ENCODE measurements at places on chromosomes 13 and 19.

GRCh38 chr19:11225172-11225571 lies 14.2 kb upstream of the ANGPTL8 start:
- no peak for DNase-seq

DNA sequence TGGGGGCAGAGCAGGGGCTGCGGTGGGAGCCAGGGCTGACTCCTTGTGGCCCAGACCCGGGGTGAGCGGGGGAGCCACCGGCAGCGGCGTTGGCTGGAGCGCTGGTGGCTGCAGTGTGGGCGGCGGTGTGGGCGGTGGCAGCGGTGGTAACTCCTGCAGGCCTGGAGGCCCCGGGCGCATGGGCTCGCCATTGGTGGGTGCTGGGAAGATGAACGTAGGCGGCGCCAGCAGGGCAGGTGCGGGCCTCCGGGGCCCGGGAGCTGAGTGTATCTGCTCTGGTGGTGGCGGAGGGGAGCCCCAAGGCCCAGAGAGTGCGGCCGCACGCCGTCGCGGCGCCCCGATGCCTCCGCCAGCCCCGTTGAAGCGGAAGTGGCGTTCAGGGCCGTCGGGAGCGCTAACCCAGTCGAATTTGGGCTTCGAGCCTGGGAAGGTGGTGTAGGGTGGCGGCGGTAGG lies 2.0 kb downstream of the GGN start:
- DNase-seq: no peak

DNA sequence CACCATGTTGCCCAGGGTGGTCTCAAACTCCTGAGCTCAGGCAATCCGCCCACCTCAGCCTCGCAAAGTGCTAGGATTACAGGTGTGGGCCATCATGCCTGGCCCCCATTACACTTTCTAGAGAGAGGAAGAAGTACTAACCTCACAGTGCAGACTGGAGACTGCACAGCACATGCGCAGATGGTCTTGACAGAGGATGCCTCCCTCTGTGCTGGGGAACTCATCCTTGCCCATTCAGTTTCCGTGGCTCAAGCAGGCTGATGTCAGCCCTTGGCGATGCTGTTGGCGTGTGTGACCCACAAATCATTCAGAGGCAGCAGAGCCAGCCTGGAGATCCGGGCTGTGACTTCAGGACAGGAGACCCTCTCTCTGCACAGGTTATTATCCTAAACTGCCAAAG lies 14.6 kb upstream of the FFAR2 start:
- DNase-seq: no peak

DNA sequence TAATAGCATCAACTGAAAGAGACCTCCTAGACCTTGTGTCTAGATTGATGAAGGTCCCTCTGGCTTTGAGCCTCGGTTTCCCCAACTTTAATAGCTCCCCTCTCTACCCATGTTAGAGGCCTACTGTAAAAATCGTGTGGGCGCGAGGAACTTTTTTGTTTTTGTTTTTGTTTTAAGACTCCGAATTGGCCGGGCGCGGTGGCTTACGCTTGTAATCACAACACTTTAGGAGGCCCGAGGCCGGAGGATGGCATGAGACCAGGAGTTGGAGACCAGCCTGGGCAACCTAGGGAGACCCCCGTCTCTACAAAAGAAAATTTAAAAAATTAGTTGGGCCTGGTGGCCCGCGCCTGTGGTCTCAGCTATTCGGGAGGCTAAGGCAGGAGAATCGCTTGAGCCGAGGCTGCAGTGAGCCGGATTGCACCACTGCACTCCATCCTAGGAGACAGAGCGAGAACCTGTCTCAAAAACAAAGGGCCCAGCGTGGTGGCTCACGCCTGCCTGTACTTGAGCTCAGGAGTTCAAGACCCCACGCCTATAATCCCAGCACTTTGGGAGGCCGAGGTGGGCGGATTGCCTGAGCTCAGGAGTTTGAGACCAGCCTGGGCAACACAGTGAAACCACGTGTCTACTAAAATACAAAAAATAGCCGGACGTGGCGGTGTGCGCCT lies 858 bp upstream of the PPP6R1 start:
- DNase-seq: no peak

- no peak for DNase-seq
Measured at GRCh38 chr13:80379245-80379644, 38.3 kb upstream of the SPRY2 start.

- no peak for DNase-seq
Measured at GRCh38 chr19:5691822-5692722, 2.0 kb downstream of the RPL36 start.

GRCh38 chr19:30450835-30451321 lies 78.7 kb downstream of the ZNF536 start:
- no peak for DNase-seq

- DNase-seq: no peak
Measured at GRCh38 chr13:51715613-51716012, 88.3 kb downstream of the DHRS12 start.

GRCh38 chr19:9296336-9296735 lies 13.3 kb downstream of the ZNF699 start:
- DNase-seq: no peak

DNA sequence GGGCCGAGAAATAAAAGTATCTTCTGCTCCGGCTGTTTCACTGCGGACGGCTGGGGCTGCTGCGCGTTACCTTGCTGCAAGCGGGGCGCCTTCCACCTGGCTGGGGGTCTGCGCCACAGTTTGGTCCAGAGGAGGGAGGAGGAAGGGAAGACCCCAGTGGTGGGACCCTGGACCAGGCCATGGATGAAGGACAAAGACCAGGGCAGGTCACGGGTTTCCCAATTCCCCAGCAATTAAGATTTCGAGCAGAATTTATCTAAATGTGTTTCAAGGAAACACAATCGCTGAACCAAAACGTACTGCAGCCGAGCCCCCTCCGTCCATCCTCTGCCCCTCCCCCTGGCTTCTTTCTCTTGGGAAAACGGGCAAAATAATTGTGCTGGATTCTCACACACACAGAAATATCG lies 2.9 kb downstream of the SOX1 start:
- DNase-seq: no peak

- DNase-seq: no peak
Measured at GRCh38 chr13:48645845-48646244, 7.9 kb upstream of the CYSLTR2 start.

GRCh38 chr13:73303851-73304250 lies 245.0 kb downstream of the KLF5 start:
- no peak for DNase-seq

DNA sequence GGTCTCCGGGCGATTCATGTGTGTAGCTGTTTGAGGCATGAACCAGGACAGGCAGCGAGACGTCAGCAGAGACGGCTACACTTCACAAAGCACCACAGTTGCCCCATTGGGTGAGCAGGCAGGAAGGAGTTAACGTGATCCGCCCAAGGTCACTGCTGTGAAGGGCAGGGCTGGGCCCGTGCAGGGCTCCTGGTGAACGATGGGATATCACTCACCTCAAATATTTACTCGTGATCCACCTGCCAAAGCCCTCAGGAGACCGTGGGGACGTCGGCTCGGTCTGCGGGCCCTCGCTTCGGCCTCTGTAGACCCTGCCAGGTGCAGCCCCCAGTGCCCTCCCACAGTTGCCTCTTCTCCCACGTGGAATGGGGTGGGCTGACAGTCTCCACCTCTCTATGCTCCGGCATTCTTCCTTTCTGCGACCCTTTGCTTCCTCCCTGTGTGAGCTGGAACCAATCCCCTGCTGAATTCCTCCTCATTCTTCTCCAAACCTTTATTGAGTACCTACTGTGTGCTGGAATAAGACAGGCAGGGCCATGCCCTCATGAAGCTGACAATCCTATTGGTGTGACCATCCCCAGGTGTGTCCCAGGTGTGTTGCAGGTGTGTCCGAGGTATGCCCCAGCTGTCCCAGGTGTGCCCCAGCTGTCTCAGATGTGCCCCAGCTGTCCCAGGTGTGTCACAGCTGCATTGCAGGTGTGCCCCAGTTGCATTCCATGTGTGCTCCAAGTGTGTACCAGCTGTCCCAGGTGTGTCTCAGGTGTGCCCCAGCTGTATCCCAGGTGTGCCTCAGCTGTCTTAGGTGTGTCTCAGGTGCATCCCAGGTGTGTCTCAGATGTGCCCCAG lies 2.0 kb upstream of the GRK1 start:
- no peak for DNase-seq

DNA sequence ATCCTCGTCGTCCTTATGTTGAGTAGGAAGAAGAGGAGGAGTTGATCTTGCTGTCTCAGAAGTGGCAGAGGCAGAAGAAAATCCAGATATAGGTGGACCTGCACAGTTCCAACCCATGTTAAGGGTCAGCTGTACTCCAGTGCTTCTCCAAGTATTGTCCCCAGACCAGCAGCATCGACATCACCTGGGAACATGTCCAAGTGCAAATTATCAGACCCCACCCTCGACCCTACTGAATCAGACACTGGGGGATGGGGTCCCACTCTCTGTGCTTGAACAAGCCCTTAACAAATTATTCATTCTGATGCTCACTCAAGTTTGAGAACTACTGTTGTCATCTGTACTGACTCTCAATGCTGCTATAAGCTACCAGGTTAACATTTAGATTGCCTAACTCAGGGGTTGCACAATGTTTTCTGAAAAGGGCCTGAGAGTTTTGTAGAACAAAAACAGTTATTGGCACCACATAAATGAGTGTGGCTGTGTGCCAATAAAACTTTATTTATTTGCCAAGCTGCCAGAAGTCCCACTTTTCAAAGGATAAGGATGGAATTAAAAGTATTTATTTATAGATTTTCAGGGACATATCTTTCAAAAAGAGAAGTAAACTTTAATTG lies 226.7 kb upstream of the IPO5 start:
- DNase-seq: no peak

- DNase-seq: no peak
Measured at GRCh38 chr13:99261059-99261458, 2.9 kb upstream of the GPR18 start.

DNA sequence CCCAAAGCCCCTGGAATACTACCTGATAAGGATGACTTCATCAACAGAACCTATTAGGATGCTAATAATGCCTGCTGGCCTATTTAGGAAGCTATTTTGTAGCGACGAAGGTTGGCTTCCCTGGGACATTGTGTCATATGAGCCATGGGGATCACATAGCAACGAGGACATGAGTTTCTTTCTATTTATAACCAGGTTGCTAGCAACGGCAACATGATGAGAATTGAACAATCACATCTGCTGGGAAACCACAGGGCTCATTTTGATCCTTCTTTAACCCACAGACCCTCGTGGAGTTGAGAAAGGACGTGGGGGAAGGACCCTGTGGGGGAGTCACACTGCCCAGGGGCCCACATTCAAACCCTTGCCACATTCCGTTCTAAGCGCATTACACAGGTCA lies 172.2 kb downstream of the COL4A1 start:
- DNase-seq: no peak

DNA sequence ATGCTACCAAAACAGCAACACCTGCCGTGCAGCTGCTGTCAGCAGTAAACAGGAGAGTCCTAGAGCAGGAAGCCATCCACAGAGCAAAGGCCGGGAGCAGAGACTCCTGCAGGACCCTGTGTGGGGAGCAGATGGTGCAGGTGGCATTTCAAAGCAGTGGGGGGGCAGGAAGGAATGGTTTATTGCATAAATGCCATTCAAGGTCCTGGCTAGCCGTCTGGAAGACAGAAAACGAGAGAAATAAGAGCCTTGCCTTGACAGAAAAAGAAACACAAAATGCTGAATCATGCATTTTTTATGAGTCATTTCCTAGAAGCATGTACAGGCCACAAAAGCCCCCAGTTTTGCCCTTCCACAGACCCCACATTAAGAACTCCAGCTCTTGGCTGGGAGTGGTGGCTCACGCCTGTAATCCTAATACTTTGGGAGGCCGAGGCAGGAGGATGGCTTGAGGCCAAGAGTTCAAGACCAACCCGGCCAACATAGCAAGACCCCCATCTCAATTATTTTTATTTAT lies 5.4 kb downstream of the RSPH6A start:
- DNase-seq: no peak

GRCh38 chr19:51521781-51522180 lies 9.7 kb downstream of the SIGLEC6 start:
- DNase-seq: no peak

- peak; percentile 25 for DNase-seq
Measured at GRCh38 chr13:113297370-113298042, 467 bp downstream of the LAMP1 start.

DNA sequence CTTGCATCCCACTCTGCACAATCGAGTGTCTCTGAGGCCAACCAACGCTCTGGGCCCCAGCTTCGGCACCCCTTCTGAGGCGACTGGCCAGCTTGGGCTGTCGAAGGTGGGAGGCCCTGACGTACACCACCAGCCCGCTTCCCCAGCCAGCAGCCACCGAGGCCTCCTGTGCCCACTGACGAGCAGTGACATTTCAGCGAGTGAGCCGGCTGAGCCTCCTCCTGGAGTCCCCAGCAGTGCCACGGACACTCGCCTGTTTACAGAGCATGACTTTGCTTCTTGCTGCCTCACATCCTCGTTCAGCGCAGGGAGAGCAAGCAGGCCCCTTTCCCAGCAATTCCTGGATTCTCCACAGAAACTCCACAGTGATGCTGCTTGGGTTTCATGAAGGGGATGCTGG lies 240.2 kb upstream of the MAB21L1 start:
- DNase-seq: no peak

DNA sequence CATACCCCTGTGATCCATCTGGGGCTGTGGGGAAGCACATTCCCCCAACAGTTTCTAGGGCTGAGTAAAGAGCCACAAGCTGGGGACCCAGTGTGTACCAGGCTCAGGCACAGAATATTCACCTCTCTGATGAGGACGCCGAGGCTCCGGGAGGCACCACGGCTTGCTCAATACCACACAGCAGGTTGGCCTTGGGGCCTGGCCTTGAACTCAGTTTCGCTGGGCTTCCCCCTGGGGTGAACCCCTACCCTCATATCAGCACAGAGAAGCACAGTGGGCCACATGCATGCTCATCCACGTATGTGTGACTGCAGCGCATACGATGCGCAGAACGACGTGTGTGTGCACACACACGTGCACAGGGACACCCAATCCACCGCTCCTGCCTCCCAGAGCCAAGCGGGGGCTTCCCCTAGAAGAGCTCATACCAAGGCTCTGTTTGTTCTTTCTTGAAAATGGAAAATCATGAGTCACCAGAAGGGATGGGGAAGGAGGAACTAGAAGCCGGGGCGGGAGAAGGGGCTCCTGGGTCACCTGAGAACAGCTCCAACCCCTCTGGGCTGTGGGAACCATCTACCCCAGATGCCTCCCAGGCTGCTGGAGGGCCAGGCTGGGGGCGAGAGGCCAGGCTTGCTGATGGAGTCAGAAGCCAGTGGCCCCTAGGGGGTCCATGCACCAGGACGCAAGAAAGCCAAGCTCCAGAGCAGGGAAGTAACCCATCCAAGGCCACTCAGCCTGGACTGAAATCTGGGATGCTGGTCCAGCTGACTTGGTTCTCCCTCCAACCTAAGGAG lies 4.9 kb upstream of the PDE4C start:
- DNase-seq: no peak

GRCh38 chr19:48637948-48638830 lies 1.0 kb upstream of the DBP start:
- peak; percentile 67 for DNase-seq
